ENCODE measurements at places on chromosomes 13 and 19.

DNA sequence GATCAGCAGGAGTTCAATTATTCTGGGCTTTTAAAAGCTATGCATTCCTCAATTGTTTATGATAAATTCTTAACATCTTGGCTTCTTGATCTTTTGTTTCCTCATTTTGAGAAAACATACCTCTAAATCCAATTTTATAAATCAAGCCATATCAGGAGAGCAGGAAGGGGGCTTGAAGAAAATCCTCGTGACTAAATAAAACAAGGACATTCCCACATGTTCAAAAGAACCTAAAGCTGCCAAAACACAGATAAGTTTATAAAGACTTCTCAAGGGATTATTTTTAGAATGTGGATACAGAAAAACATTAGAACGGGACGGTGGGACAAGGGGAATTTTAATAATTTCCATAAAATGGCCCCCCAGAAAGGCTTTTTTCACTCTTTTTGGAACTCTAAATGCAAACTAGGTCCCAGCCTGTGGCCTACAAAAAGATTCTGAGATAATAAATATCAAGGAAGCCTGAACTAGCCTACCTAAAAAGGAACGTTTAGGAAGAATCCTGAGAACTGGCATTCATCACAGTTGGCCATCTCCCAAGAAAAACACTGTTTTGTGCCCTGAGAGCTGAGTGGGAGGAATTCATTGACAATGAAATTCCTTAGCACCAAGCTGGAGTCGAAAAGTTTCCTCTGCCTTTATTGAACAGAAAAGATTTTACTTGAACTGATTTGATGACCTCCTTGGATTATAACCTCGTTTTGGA, 30.1 kb downstream of the ZAR1L start:
- no peak for DNase-seq
- no peak overlapping the region for H3K27ac ChIP-seq
- H3K4me1 ChIP-seq = no peaks in the 10 kb centered on the region
- H3K27me3 ChIP-seq = no peaks in the 10 kb centered on the region
- H3K4me3 ChIP-seq = no peak overlapping the region

- H3K27ac ChIP-seq = no peak overlapping the region
- H3K27me3 ChIP-seq = no peaks in the 10 kb centered on the region
- peaks cover 1% of the 10 kb centered on the region for H3K4me1 ChIP-seq
- DNase-seq = no peak
- peaks cover 9% of the 10 kb centered on the region for H3K36me3 ChIP-seq
- peak overlapping the region; percentile 33 for H3K4me3 ChIP-seq
Observed at GRCh38 chr13:112888238-112889111, 80.5 kb upstream of the MCF2L start.

- H3K4me1 ChIP-seq = peaks cover 33% of the 10 kb centered on the region
- H3K4me3 ChIP-seq = peak overlapping the region; percentile 63
- H3K27ac ChIP-seq = no peak overlapping the region
- H3K27me3 ChIP-seq = no peaks in the 10 kb centered on the region
- peaks cover 18% of the 10 kb centered on the region for H3K36me3 ChIP-seq
Observed at GRCh38 chr19:2051773-2052704, 995 bp upstream of the MKNK2 start.

- no peaks in the 10 kb centered on the region for H3K4me1 ChIP-seq
- H3K27me3 ChIP-seq = no peaks in the 10 kb centered on the region
- DNase-seq = peak; percentile 2
- no peaks in the 10 kb centered on the region for H3K36me3 ChIP-seq
Observed at GRCh38 chr13:80873589-80873988, 532.7 kb upstream of the SPRY2 start.

DNA sequence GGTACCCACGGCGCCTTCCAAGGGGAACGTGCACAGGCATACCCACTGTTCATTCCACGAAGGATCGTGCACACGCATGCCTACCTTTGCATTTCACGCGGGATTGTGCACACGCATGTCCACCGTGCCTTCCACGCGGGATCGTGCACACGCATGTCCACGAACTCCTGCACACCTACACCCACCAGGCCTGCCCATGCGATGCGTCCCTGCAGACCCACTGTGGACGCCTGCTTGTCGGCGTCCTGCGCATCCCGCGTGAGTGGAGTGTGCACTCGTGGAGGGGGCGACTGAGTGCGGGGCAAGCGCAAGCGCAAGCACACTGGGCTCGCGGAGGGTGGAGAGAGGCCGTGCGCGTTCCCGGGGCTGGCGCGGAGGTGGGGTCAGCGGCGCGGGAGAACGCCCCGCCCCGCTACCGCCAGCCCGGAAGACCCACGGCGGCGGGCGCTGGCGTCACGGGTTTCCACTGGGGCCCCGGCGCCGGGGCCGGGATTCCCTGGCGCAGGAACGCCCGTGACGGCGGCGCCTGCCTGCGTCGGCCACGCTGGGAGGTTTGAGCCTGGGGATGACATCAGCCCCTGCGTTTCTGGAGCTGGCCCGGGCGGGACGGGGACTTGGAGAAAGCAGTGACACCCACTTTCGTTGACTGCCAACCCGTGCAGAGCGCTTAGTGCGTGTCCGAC, 18.7 kb downstream of the GADD45B start:
- peak; percentile 73 for DNase-seq
- H3K36me3 ChIP-seq = no peaks in the 10 kb centered on the region
- H3K27me3 ChIP-seq = no peaks in the 10 kb centered on the region

- H3K4me3 ChIP-seq = no peak overlapping the region
- H3K27me3 ChIP-seq = no peaks in the 10 kb centered on the region
- no peak overlapping the region for H3K27ac ChIP-seq
- peaks cover 33% of the 10 kb centered on the region for H3K4me1 ChIP-seq
- peak; percentile 68 for DNase-seq
- peaks cover 29% of the 10 kb centered on the region for H3K36me3 ChIP-seq
Observed at GRCh38 chr19:45779231-45780145, 2.8 kb downstream of the DMPK start.

- no peak overlapping the region for H3K4me3 ChIP-seq
- H3K36me3 ChIP-seq = no peaks in the 10 kb centered on the region
- peaks cover 5% of the 10 kb centered on the region for H3K4me1 ChIP-seq
- no peaks in the 10 kb centered on the region for H3K27me3 ChIP-seq
Observed at GRCh38 chr13:43368003-43368402, 344.6 kb downstream of the DNAJC15 start.

DNA sequence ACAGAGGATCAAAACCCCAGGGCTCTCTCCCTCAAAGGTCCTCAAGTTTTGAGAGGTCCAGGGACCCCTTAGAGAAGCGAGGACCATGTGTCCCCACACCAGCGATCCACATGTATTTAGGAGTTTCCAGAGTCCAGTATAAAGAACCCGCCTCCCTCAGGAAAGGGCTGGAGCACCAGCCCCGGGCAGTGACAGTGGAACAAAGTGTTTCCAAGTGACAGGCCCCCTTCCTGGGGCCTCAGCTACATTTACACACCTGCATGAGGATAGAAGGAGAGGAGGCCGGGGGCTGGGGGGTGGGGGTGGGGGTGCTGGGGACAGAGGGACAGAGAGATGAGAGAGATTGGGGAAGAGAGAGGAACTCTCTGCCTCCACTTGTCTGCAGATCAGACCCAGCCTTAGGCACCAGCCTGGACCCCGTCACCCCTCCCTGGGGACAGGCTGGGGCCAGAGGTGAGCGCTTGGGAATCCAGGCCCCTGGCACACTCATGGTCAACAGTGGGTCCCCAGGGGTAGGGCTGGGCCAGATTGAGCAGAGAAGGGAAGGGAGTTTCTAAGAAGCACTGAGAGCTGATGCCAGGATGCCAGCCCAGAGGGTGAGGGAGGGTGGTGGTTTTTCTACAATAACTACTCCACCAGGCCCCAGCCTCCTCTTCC, 802 bp downstream of the BCAM start:
- peaks cover 12% of the 10 kb centered on the region for H3K4me1 ChIP-seq
- peaks cover 2% of the 10 kb centered on the region for H3K36me3 ChIP-seq
- no peak overlapping the region for H3K4me3 ChIP-seq
- no peaks in the 10 kb centered on the region for H3K27me3 ChIP-seq
- no peak for DNase-seq

GRCh38 chr19:2495130-2495641, 19.3 kb downstream of the GADD45B start:
- H3K4me1 ChIP-seq = peaks cover 59% of the 10 kb centered on the region
- H3K4me3 ChIP-seq = peak overlapping the region; percentile 25
- peak overlapping the region; percentile 78 for H3K27ac ChIP-seq
- no peaks in the 10 kb centered on the region for H3K36me3 ChIP-seq
- peak; percentile 38 for DNase-seq

DNA sequence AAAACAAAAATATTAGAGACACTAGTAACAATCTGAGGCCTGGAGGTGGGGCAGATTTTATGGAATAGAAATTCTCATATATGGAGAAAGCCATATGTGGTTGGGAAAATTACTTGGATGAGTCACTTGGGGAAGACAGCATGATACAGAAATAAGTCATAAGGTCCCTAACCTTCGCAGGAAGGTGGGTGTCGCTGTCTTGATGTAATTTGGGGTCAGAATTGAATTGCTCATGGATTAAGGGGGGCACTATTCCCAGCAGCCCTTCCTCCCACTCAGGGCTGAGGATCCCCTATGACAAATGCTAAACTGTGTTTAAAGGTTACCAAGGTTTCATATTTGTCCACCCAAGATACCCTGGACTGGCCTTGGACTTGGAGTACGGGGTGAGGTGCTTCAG, 5.0 kb downstream of the RDH8 start:
- H3K27ac ChIP-seq = no peak overlapping the region
- no peak for DNase-seq
- H3K36me3 ChIP-seq = no peaks in the 10 kb centered on the region
- no peak overlapping the region for H3K4me3 ChIP-seq

- no peak overlapping the region for H3K27ac ChIP-seq
- H3K27me3 ChIP-seq = no peaks in the 10 kb centered on the region
- H3K4me3 ChIP-seq = no peak overlapping the region
- no peak for DNase-seq
- H3K36me3 ChIP-seq = no peaks in the 10 kb centered on the region
Observed at GRCh38 chr13:84297251-84297650, 415.0 kb upstream of the SLITRK1 start.
